ENCODE measurements at places on chromosomes 1 and 21.

- DNase-seq, result no peak
Observed at GRCh38 chr1:44808063-44808937, at the start of gene BTBD19. Gene BTBD19 (plus strand): TSS chr1:44808523. CDS start chr1:44808821, 298 bp downstream.

- peak; percentile 92 for DNase-seq
Observed at GRCh38 chr1:6393400-6394187, at the start of gene ACOT7. Gene ACOT7 (minus strand): TSS chr1:6393767. CDS start chr1:6393399, 368 bp downstream.

DNA sequence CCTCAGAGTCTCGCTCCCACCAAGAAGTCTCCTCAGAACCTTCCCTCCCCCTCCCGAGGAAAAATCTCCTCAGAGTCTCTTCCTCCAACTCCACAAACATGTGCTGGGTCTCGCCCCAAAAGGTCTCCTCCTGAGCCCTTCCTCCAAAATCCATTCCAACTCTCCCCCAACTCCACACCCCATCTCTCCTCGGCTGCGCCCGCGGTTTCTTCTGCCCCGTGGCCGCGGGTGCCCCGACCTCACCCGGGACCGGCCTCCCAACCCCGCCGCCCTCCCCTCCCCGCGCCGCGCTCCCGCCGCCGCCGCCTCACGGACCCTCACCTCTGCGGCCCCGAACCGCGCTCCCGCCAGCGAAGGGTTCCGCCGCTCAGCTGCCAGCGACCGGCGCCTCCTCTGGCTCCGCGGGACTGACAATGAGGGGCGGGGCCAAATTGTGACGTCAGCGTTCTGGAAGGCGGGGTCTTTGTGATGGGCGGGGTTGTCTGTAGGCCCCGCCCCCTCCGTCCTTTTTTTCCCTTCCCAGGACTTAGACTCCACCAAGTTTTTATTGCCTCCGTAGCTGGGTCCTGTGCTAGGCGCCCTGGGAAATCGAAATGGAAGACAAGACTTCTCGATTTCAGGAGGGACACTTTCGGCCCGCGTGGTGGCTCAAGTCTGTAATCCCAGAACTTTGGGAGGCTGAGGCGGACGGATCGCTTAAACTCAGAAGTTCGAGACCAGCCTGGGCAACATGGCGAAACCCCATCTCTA is at the start of gene LUZP1:
Gene LUZP1, minus strand, starts transcription at position 412 of the 750 bp plus-strand sequence.
- DNase-seq, result peak; percentile 94

- no peak for DNase-seq
Observed at GRCh38 chr1:41481109-41481775, 3.2 kb downstream of the EDN2 start.
